Cerebellar cortex (tissue), 1 donor: ENCODE measurements at places on chromosomes 1 and 21.

- DNase-seq, result no peak
These were observed 37.5 kb downstream of the ZNF281 start for GRCh38 chr1:200372095-200372884.

- DNase-seq, result no peak
These were observed 197.7 kb downstream of the SMYD3 start for GRCh38 chr1:246309247-246309884.

- no peak for DNase-seq
These were observed 174.7 kb downstream of the LBR start for GRCh38 chr1:225253173-225253572.

- no peak for DNase-seq
These were observed 34.7 kb downstream of the RGS5 start for GRCh38 chr1:163168053-163168452.

GRCh38 chr1:18814425-18814824 lies 45.0 kb downstream of the TAS1R2 start:
- no peak for DNase-seq

DNA sequence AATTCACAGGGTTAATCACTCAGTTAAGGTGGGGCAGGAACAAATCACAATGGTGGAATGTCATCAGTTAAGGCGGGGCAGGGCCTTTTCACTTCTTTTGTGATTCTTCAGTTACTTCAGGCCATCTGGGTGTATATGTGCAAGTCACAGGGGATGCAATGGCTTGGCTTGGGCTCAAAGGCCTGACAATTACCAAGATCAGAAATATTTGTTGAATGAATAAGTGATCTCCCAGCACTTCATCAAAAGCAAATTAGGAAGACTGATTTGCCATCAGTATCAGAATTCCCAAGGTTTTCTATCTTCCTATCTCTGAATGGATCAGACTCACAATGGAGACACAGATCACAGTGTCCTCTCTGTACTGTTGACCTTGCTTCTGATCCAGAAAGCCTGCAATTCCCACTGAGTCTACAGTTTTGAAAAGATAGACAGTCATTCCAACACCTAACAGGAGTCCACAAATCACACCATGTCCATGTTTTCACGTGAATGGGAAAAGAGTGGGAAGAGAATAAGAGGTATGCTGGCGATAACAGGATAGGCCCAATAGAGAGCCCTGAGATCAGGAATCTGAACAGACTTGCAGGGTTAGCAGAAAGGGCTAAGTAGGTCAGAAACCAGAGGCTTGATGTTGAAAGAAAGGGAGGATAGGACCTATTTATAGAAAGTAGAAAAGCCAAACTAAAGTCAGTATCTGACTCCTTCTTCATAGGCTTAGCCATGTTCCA lies 75.3 kb downstream of the KCNK1 start:
- DNase-seq, result no peak

DNA sequence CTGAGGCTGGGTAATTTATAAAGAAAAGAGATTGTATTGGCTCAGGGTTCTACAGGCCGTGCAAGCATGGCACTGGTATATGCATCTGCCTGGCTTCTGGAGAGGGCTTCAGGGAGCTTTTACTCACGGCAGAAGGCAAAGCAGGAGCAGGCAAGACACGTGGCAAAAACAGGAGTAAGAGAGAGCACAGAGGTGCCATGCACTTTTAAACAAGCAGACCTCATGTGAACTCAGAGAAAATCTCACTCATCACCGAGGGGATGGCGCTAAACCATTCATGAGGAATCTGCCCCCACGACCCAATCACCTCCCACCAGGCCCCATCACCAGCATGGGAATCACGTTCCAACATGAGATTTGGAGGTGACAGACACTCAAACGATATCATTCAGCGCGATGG lies 400.7 kb upstream of the RUNX1 start:
- no peak for DNase-seq

DNA sequence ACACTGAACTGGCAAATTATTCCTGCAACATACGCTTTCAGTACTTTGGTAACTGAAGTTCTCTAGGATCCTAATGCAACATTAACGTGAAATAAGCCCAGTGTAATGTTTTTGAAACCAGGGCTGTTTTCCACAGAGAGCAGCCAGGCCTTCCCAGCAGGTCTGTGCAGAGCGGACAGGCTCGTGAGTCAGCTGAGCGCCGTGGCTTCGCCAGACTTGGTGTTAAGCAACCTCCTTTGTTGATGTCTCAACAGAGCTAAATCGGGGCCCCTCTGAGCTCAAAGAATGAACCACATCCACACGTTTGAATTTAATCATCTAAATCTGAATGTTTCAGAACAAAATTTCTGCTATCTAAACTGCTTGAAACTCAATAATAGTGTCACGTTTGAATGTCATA lies 181.8 kb upstream of the FMN2 start:
- DNase-seq, result no peak

DNA sequence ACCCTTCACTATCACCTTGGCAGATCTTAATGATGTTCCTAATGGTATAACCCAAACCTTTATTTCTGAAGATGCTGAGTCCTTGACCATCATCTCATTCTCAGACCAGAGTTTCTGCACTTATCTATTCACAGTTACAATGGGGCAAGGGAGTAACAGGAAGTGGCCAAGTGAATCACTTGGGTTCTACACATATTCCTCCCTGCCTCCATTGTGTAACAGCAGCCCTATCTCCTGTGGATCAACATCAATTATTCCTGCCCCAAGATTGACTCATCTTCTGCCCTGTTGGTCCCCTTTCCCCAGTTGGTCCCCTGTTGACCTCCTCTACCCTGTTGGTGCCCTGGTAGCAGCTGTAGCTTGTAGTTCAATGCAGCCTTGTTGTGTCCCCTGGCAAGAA lies 10.3 kb upstream of the S100A7 start:
- no peak for DNase-seq

GRCh38 chr1:42429603-42430002 lies 26.2 kb downstream of the ZMYND12 start:
- DNase-seq, result no peak

GRCh38 chr1:17451731-17452130 lies 12.3 kb upstream of the RCC2 start:
- DNase-seq, result no peak

- no peak for DNase-seq
These were observed at the start of gene SAMD11 for GRCh38 chr1:923131-923990. Gene SAMD11 (plus strand): TSS chr1:923923. CDS start chr1:924432, 509 bp downstream.

DNA sequence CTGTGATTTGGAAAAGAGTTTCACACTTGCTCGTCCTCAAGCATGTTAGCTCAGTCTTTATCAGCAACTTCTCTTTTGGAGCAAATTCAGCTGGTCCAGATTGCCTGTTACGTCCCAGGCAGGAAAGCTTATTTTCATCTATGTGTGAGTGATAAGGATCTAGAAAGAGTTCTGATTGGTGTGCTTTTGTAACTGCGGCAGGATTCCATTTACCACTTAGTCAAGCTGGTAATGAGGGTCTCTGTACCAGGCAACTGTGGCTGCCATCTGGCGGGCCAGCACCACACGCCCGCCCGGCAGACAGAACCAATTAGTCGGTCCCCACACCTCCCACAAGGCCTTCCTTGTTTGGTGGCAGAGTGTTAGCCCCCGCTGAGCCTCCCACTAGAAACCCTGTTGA lies 21.0 kb downstream of the C1orf87 start:
- no peak for DNase-seq

GRCh38 chr1:243495442-243496186 lies 239.8 kb downstream of the SDCCAG8 start:
- peak; percentile 46 for DNase-seq

GRCh38 chr1:94757931-94758330 lies 62.2 kb upstream of the SLC44A3 start:
- no peak for DNase-seq

GRCh38 chr1:209335178-209335577 lies 248.3 kb upstream of the CAMK1G start:
- DNase-seq, result peak; percentile 31

DNA sequence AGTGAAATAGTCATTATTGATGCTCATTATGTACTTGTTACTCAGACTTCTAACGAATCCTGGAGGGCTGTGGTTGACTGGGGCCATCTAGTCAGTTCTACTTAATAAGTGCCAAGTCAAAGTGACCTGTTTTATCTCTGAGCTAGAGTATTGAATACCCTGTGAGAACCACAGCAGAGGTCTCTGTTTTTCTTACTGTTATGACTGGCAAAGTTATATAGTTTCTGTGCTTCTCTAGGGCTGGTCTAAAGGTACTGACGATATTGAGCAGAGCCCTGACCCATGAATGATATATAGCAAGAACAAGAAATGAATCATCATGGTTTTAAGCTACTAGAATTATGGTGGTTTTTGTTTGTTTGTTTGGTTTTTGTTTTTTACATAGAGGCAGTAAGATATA lies 555.8 kb downstream of the PLA2G4A start:
- no peak for DNase-seq

- DNase-seq, result no peak
These were observed 28.0 kb downstream of the AGPAT3 start for GRCh38 chr21:43892984-43893535.

GRCh38 chr1:153735090-153735420 lies 7.2 kb downstream of the INTS3 start:
- no peak for DNase-seq

DNA sequence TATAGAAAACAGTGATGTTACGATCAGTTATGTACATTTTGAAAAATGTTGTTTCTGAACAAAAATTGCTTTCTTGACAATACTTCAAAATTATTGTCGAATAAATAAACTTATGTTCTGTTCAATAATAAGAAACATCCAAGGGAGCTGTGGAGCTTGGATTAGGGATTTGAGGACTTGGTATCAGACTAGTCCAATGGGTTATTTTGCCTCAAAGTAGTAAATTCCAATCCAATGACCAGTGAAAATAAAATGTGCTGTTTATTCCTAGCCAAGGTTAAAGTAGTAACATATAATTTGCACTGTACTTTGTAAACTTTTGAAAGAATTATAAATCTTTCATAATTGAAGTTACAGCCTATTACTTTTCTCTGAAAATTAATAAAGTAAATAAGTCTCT lies 79.1 kb upstream of the IVNS1ABP start:
- DNase-seq, result no peak

DNA sequence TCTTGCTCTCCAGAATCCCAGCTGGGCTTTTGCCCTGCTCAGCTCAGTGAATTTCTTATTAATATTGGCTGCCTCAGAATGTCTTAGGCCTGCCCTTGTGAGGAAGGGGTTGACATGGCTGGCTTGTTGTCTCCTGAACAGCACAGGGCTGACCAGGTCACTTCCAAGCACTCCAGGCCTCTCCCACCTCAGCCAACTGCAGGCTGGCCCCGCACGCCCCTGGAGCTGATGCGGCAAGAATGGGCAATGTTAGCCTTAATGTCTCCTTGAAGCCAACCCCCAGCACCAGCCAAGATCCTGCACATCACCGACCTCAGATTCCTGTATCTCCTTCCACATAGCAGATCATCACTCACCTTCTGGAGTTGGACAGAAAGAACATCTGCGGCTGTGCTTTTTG lies 598.6 kb downstream of the AJAP1 start:
- no peak for DNase-seq

- DNase-seq, result no peak
These were observed 10.8 kb downstream of the MYOM3 start for GRCh38 chr1:24100945-24101737.

- DNase-seq, result peak; percentile 41
These were observed at the start of gene ELF3 for GRCh38 chr1:202010180-202011015. Gene ELF3 (plus strand): TSS chr1:202010587. CDS start chr1:202011137, 550 bp downstream.

GRCh38 chr1:181485287-181486097 lies 2.2 kb downstream of the CACNA1E start:
- DNase-seq, result peak; percentile 49

- DNase-seq, result no peak
These were observed 134.0 kb upstream of the ARHGEF16 start for GRCh38 chr1:3320246-3321152.

DNA sequence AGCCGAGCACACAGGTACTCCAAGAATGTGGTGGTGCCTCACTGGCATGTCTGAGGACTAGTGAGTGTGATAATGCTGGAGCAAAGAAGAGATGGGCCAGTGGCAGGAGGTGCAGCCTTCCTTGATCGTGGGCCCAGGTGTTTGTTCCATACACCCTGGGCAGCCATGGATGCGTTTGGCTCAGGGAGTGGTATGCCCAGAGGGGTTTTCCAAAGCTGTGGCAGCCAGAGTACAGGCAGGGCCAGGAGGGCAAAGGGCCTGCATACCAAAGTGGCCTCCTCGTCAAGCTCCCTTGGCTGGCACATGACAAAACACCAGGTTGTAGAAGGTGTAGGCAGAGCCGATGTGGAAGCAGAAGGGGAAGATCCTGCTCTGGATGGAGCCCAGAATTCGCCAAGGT lies 19.0 kb downstream of the PARS2 start:
- no peak for DNase-seq

GRCh38 chr21:14454016-14455009 lies 71.4 kb upstream of the HSPA13 start:
- no peak for DNase-seq

GRCh38 chr1:93056214-93056613 lies 22.9 kb upstream of the MTF2 start:
- DNase-seq, result no peak

DNA sequence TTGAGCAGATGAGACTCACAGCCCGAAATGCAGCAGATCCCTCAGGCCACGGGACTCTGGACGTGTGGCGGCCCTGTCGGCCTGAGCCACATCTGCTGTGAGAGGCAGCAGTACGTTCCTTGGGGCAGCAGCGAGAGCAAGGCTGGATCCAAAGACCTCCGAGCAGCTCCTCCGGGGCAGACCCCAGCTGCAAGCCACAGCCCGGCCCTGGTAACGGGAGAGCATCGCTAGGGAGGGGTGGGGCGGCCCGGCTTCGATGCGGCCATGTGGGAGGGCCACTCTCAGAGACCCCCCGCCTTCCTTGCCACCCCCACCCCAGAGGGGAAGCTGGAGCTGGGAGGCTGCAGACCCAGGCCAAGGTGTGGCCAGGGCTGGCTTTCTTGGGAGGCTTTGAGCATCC lies 17.8 kb downstream of the PRKCZ start:
- DNase-seq, result no peak

DNA sequence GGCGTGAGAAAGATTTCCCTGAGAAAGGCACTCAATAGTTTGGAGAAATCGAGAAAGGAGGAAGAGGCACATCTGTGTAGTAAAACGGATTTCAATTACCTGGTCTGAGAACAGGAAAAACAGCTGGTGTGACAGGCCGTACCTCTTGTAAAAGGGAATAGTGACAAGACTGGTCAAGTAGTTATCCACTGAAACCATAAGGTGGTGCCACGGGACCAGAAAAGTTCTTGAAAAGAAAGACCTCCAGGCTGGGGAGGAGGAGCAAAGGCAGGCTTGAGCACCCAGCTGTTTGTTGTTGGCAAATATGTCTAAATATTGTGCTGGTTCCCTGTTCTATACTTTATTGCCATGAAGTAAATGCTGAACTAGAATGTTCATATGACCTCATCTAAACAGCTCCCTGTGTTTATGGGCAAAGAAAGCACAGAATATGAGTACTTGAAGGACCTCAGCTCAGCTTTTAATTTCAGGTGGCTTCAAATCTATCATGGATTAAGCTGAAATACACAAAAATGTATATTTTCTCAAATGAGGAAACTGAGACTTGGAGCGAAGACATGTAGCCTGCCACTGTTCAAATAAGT lies 4.0 kb downstream of the HAO2 start:
- peak; percentile 38 for DNase-seq

DNA sequence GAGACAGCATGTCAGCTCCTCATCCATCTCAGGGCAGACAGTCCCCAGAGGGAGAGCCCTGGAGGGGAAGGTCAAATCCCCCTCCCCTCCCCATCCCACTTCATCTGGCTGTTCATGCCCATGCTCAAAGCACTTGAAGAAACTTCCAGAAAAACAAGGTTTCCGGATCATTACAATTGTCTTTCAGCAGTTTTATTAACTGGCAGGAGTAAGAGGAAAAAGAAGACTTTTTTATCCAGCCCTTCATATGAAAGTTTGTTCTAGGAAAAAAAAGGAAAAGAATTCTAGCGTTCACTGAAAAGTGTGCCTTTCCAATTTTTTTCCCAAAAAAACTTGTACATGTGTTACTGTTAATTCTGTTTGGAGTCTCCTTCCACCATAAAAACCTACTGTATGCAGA lies 145.7 kb upstream of the TIAM1 start:
- no peak for DNase-seq
